ENCODE measurements at places on chromosomes 6 and 20. TPM values are rescaled to one million over a fixed set of nuclear protein-coding genes. Genes with fewer than 3 reads are reported as not detected.

XPO5 gene
- total RNA-seq, result 27.2 TPM

DNA sequence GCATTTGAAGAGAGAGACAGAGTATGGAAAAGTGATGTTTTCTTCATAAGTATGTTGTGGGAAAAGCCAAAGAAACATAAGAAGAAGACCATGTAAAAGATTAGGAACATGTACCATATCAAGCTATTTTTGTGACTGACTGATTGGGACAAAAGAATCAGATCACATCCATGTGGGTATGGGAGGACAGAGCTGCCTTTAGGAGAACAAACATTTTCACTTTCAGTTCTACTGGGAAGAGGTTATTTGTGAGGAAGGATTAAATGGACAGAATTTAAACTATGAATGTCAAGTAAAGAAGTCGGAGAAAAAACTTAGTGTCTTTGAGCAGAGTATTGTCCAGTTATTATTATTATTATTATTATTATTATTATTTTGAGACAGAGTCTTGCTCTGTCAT is 124.4 kb upstream of the HCRTR2 start:
- DNase-seq, result no peak

GRCh38 chr6:100810015-100810414 is 71.1 kb downstream of the ASCC3 start:
- no peak for DNase-seq

DNA sequence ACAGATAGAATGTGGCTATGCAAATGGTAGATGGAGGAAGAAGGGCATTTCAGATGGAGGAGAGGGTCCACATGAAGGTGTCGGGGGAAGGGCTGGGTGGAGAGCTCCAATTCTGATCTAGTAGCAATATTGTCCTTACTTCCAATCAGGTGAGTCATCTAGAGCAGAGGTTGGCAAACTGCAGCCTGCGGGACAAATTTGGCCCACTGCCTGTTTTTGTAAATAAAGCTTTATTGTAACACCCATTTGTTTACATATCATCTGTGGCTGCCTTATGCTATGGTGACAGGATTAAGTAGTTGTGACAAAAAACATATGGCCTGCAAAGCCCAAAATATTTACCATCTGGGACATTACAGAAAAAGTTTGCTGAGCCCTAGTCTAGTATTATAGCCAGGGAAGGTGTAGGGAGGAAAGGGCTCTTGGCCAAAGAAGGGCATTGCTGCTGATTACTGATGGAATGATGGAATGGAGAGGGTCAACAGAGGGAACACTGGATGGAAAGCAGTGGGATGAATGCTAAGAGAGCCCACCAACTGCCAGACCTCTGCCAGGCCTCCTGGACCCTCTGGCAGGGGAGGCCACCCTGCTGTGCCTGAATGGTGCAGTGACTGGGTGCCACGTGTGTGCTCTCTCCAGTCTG is 79.8 kb downstream of the SLC22A23 start:
- no peak for DNase-seq

SASH1 gene
- total RNA-seq, result 112 TPM

BHLHE23 gene
- not detected for total RNA-seq

DNA sequence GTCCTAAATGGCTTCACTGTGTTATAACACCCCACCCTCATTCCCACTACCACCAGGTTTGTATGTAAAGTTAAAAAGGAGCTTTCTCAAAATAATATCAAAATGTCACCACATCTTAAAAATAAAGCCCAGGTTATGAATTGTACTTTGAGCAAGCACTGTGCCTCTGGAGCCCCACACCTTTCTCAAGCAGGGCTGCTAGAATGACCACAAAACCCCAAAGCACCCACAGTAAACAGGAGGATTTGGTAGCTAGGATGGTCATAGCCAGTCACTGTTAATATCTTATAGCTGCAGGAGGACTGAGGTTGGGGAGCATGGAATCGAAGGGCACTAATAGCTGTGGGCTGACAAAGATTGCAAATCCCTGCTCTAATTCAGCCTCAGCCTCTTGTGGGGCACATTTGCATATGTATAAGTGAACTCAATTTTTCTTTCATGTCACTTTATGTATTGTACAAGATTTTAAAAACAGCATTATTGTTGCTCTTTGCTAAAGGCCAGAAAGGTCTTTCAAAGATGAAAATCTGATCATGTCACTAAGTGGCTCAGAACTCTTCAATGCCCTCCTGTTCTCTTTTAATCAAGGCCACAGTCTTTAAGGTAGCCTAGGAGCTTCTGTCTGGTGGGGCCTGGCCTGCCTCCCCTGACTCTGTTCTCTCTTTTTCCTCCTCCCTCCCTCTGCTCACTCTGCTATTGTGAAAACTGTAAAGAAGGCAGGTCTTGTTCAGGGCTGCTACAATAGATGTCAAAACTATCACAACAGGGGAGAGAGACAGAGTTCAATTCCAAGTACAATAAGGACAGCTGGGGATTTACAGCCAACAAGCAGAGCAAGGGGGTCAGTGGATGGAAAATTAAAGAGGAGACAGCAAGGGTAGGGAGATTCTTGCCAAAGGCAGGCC is 101.6 kb downstream of the TMEM200A start:
- DNase-seq, result no peak

DNA sequence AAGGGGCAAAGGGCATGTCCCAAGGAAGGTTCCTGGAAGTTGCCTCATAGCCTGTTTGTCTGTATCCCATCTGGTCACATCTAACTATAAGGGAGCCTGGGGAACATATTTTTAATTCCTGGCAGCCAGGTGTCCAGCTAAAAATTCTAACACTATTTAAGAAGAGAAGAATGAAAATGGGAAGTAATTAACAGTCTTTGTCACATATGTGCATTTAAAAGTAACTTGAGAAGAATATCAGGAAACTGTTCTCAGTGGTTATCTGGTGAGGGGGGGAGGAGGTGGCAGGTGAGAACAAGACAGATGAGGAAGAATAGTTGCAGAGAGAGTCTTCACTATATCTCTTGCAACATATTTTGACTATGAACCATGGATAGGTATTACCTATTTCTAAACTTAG is 75.5 kb upstream of the ELOVL5 start:
- DNase-seq, result no peak

MRAP2 gene
- total RNA-seq, result 3.1 TPM

DNA sequence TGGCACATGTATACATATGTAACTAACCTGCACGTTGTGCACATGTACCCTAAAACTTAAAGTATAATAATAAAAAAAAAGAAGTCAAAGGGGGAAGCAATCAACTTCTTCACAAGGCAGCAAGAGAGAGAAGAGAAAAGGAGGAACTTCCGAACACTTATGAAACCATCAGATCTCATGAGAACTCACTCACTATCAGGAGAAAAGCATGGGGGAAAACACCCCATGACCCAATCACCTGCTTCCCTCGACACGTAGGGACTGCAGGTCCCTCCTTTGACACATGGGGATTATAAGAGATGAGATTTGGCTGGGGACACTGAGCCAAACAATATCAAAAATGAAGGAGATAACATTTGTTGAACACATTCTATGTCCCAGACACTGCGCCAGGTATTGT is 94.8 kb upstream of the PHACTR1 start:
- no peak for DNase-seq

PHACTR1 gene
- total RNA-seq, result 4.1 TPM

TRERF1 gene
- 0.17 TPM for total RNA-seq

GRCh38 chr20:50601511-50602431 is 89.6 kb downstream of the RIPOR3 start:
- DNase-seq, result no peak

PDE7B gene
- 58.5 TPM for total RNA-seq

DNA sequence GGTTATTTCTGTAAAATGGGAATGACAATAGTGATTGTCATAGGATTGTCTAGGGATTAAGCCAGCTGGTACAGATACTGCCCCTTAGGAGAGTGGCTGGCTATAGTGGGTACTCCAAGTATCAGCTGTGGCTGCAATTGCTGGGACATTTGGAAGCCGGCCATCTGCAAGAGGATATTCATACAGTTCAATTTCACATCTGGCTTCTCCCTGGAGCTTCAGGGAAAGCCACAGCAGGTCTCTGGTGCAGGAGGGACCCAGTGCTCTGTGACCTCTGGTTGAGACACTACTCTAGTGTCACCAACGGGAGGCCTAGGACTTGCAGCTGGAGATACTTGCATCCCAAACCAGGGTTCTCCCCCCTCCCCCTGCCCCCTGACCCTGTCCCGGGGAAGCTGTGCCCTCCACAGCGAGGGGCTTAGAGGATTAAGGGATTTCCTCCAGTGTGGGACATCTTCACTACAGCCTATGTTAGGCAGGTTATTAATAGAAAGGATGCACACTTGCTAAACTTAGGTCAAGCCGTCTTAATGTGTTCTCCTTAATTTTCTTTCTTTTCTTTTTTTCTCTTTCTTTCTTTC is 2.7 kb downstream of the SLC2A10 start:
- no peak for DNase-seq

SLC16A10 gene
- total RNA-seq, result 0.19 TPM

DNA sequence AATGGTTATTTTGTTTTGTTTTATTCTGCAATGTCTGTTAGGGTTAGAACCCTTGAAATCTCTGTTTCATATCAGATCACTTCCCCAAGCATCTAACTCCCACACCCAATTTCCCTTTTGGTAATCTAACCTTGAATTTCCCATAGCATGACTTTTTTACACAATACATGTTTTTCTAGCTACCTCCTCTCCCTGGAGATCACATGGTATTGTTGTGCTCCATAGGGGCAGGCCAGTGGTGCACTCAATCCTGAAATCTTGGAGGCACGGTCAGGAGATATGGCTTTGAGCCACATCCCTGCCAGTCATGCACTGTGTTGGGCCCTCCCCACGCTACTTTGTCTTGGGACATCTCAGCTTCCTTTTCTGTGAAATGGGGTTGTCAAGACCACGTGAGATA is 36.7 kb upstream of the NNAT start:
- DNase-seq, result peak; percentile 6

DNA sequence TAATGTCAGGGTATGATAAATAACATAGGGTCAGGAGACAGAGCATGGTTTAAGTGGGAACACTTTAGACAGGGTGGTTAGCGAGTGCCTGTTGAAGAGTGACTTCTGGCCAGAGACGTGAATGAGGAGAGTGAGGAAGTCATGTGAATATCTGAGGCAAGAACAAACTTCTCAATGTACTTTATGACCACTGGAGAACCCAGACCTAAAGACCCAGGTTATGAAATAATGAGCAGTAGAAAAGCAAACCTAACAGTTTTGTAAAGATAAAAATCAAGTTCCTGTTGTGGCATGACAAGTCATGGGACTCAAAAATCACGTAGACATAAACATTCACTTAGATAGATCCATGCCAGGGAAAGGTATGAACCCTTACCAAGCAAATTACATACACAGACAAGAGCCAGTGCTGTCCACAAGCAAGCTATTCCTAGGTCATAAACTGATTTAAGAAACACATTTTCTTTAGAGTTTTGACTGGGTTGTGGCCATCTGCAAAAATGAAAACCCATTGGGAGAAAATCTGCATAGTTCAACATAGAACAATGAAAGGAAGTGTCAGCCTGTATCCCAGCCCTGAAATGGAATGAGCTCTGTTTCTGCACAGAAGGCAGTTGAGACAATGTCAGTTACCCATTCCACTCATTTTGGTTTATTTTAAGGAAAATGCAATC is 2.2 kb upstream of the MYCT1 start:
- peak; percentile 80 for DNase-seq

- DNase-seq, result no peak
Measured at GRCh38 chr20:31664696-31665354, 27.1 kb downstream of the COX4I2 start.

RAET1L gene
- not detected for total RNA-seq

DNA sequence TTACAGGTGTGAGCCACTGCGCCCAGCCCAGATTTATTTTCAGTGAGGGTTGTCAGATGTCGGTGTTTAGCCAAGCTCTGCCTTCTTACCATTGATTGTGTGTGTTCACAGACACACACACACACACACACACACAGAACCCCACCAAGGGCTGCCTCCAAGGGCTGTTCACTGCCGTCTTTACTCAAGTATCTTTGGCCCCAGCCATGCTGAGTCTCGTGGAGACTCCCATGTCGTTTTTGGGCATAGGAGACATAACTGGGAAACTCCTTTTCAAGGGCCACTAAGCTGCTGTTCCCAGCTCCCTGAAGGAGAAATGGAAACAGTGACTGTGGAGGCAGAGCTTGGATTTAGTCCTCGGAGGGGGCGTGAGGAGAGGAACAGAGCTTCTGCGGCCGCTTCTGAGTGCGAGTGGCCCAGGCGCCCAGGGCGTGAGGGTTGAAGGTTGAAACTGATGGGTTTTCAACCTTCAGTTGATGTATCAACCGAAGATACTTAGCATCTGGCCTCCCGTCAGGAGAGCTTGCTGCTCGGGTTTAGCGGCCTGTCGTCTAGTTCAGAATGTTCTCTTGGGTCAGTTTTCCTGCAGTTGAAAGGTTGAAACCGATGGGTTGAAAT is 243.6 kb downstream of the TTLL2 start:
- DNase-seq, result no peak

HCRTR2 gene
- not detected for total RNA-seq

DNA sequence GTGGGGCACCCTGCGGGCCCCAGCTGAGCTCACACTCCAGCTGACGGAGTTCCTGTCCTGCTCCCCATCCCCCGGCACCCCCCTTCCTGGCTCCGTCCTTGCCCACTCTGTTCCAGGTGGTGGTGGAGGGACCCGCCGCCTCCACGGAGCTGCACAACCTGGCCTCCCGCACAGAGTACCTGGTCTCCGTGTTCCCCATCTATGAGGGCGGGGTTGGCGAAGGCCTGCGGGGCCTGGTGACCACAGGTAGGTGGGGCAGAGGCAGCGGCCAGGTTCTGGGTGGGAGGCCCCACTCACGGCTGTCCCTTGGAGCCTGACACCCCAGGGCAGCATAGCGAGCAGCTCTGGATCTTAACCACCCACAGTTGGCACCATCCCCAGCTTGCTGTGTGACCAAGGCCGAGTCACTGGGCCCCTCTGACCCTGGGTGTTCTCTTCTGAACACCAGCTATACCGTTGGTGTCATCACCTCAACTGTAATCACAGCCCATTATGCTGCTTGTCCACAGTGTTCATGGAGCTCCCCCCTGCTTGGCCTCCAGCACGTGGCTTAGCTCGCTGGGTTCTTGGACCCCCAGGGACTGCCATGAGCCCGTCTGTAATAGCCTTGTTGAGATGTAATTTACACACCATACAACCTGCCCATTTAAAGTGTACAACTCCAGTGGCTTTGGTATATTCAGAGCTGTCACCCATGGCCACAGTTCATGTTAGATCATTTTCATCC is 17.4 kb downstream of the COL20A1 start:
- DNase-seq, result no peak

DNA sequence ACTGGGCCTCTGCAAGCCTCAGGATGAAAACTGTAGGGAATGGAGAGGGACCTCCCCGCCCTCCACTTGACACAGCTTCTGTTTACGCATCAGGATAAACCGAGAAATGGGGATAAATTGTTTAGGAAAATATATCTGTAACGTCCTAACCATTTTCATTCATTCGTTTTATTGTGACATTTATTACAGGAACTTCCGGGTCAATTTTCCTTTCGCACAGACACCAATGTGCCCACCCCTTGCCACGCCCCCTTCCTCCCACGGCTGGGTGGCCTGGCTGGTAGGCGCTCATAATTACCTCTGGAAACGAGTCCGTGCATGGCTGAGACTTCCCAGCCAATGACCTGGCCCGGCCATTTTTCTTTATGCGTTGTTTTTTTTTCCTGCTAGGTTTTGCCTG is 96.1 kb downstream of the BMP7 start:
- no peak for DNase-seq

GNAS-AS1 gene
- not detected for total RNA-seq

SIRPB2 gene
- 1.3 TPM for total RNA-seq

- DNase-seq, result no peak
Measured at GRCh38 chr20:62503401-62504178, 27.8 kb upstream of the GATA5 start.

RIMS1 gene
- 7.5 TPM for total RNA-seq

GRCh38 chr6:42791706-42792320 is 10.0 kb downstream of the BICRAL start:
- no peak for DNase-seq

- DNase-seq, result peak; percentile 33
Measured at GRCh38 chr20:51720854-51721253, 47.3 kb downstream of the ATP9A start.

FAM83C gene
- not detected for total RNA-seq

All from dermis blood vessel endothelial cell (primary cell).